ENCODE measurements at places on chromosomes 5 and 9. TPM values are rescaled to one million over a fixed set of nuclear protein-coding genes. Genes with fewer than 3 reads are reported as not detected.

The PCDHGA3 gene
- total RNA-seq = not detected

GRCh38 chr5:10539687-10539998, 24.2 kb upstream of the ANKRD33B start:
- H3K4me1 ChIP-seq = peaks cover 15% of the 10 kb centered on the region
- DNase-seq = no peak

The CDC20B gene
- total RNA-seq = not detected

DNA sequence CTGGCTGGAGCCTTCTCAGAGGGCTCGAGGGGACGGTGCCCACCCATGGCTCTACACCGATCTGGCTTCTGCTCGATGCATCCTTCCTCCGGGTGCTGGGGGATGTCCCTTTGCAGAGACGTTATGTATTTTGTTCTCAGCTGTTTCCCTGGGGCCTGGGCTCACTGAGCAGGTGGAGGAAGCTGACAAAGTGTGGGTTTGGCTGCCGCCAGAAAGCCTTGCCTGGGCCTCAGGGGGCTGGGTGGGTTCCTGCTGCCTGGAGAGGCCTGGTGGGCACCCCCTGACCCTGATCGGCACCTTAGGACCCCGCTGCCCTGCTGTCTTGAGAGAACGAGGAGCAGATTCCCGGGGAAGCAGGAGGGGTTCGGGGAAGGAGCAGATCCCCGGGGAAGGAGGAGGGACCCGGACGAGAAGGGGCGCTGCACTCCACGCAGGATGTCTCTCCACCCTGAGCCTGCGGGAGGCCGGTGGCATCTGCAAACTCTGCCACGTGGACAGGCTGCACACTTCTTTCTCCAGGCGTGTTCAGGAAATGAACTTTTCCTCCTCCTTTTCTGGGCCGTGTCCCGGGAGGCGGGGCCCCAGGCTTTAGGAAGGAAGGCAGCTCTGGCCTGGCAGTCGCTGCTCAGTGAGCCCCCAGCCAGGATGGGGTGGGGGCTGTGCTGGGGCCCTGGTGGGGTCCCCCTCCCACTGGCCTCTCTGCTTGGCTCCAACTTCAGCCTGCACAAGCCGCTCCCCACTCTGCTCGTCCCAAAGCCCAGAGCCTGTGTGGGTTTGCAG, 148.9 kb downstream of the RXRA start:
- H3K4me3 ChIP-seq = no peak overlapping the region
- H3K27me3 ChIP-seq = no peaks in the 10 kb centered on the region
- peaks cover 15% of the 10 kb centered on the region for H3K4me1 ChIP-seq
- H3K36me3 ChIP-seq = no peaks in the 10 kb centered on the region

GRCh38 chr9:134531220-134531970, 110.2 kb upstream of the COL5A1 start:
- no peaks in the 10 kb centered on the region for H3K4me1 ChIP-seq
- no peak overlapping the region for H3K27ac ChIP-seq
- H3K27me3 ChIP-seq = no peaks in the 10 kb centered on the region

DNA sequence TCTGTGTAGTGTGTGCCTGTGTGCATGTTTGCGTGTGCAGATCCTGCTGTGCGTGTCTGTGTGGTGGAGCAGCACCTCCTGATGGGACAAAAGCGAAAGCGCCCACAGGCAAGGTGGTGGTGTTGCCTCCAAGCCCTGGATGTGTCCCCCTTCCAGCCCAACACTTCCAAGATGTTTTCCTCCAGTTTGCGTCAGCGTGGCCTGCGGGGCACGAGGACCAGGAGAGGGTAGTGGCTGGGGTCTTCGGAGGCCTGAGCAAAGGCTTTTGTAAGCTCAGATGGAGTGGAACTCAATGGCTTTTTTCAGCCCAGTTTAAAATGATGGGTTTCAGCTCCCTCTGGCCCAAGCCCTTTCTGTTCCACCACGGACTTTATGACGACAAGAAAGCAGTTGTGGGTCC, 209.5 kb downstream of the IRX2 start:
- no peaks in the 10 kb centered on the region for H3K4me1 ChIP-seq
- no peaks in the 10 kb centered on the region for H3K36me3 ChIP-seq
- no peak overlapping the region for H3K27ac ChIP-seq
- H3K27me3 ChIP-seq = no peaks in the 10 kb centered on the region
- H3K4me3 ChIP-seq = no peak overlapping the region

DNA sequence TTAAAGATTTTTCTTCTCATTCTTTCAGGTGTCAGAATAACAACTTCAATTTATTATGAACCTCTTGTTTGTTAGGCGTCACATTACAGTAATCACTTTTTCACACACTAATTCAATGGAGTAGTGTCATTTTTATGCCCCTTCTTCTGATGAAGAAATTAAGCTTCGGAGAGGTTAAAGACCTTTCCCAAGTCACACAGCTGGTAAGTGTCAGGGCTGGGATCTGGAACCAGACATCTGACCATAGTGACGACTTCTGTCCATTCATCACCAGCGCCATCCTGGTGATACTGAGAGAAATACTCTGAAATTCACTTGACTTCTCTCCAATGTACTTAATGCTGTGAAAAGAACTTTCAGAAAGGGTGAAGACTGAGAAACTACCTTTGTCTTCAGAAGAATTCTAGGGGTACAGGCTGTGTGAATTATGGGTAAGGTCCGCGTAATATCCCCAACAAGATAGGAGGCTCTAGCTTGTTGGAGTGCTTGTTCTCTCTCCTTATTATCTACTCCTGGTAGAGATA, 173.8 kb downstream of the GAS1 start:
- no peak for DNase-seq
- H3K27ac ChIP-seq = no peak overlapping the region
- H3K36me3 ChIP-seq = no peaks in the 10 kb centered on the region
- no peak overlapping the region for H3K4me3 ChIP-seq
- H3K27me3 ChIP-seq = no peaks in the 10 kb centered on the region

- no peaks in the 10 kb centered on the region for H3K36me3 ChIP-seq
- no peaks in the 10 kb centered on the region for H3K4me1 ChIP-seq
- DNase-seq = no peak
- no peaks in the 10 kb centered on the region for H3K27me3 ChIP-seq
Measured at GRCh38 chr5:173858021-173858669, 30.0 kb upstream of the CPEB4 start.

DNA sequence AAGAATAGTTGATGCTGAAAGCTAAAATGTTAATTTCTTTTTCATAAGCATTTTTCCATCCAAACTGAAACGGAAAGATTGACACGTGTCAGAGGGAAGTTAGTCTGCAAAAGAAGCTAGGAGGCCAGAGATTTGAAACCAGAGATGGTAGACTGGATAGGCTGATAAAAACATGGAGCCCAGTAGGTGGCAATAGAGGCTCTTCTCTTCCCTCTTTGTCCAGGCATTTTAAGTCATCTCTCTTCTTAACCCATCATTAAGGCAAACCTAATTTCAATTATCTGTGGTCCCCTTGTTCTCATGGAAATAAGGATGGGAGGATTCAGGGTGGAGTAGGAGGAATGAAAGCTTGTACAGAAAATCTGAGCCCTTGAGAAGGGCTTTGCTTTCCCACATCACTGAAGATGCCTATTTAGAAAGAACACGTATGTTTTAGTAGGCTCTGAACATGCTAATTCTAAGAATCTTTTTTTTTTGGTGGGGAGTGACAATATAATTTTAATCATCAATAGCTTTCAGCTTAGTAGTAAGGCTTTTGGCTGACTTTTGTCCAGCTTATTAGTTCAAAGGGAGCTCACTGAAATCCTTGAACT, 66.6 kb downstream of the ZNF474 start:
- no peaks in the 10 kb centered on the region for H3K36me3 ChIP-seq
- no peak for DNase-seq
- no peak overlapping the region for H3K27ac ChIP-seq
- H3K27me3 ChIP-seq = no peaks in the 10 kb centered on the region

- peaks cover 23% of the 10 kb centered on the region for H3K4me1 ChIP-seq
- H3K27ac ChIP-seq = peak overlapping the region; percentile 54
- no peaks in the 10 kb centered on the region for H3K27me3 ChIP-seq
- H3K36me3 ChIP-seq = no peaks in the 10 kb centered on the region
Measured at GRCh38 chr5:671459-672328, 21.5 kb downstream of the TPPP start.

The ANP32B gene
- 331 TPM for total RNA-seq

DNA sequence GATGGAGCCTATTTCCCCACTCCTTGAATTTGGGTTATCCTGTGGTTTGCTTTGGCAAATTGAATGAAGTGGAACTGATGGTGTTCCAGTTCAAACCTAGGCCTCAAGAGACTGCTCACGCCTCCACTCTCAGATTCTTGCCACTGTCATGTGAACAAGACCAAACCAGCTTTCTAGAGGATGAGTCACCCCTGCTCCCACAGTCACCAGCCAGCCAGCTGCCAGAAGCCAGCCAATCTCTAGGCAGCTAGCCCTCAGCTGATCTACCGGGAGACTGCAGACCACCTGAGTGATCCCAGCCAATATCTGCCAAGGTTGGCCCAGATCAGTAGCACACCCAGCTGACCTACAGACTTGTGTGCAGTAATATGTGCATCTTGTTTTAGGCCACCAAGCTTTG, 300.6 kb downstream of the TMEM38B start:
- H3K27ac ChIP-seq = no peak overlapping the region
- H3K36me3 ChIP-seq = no peaks in the 10 kb centered on the region
- no peaks in the 10 kb centered on the region for H3K27me3 ChIP-seq

- H3K4me3 ChIP-seq = peak overlapping the region; percentile 78
- H3K27ac ChIP-seq = no peak overlapping the region
- no peaks in the 10 kb centered on the region for H3K36me3 ChIP-seq
Measured at GRCh38 chr9:88387036-88387551, 1.1 kb upstream of the SPIN1 start.

DNA sequence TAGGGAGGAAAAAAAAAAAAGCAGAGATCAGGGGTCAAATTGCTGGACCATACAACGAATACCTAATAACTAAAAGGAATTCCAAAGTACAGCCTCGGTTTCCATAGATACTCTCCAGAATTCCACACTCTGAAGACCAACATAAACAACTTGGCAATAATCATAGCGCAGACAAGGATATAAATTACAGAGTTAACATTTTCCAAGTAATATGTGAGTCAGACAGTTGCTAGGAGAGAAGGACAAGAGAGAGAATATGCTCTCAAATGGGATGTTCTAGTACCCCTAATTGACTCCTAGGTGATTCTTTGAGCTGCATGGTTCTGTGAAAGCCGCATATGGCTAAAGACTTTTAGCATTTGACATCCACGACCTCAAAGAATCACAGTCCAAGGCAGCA, 165.2 kb downstream of the FRMD3 start:
- no peaks in the 10 kb centered on the region for H3K36me3 ChIP-seq
- no peak for DNase-seq
- H3K4me3 ChIP-seq = no peak overlapping the region
- no peaks in the 10 kb centered on the region for H3K4me1 ChIP-seq
- no peaks in the 10 kb centered on the region for H3K27me3 ChIP-seq

- DNase-seq = no peak
- H3K4me1 ChIP-seq = no peaks in the 10 kb centered on the region
- no peak overlapping the region for H3K27ac ChIP-seq
- no peak overlapping the region for H3K4me3 ChIP-seq
Measured at GRCh38 chr9:16386007-16386826, 484.3 kb downstream of the BNC2 start.

DNA sequence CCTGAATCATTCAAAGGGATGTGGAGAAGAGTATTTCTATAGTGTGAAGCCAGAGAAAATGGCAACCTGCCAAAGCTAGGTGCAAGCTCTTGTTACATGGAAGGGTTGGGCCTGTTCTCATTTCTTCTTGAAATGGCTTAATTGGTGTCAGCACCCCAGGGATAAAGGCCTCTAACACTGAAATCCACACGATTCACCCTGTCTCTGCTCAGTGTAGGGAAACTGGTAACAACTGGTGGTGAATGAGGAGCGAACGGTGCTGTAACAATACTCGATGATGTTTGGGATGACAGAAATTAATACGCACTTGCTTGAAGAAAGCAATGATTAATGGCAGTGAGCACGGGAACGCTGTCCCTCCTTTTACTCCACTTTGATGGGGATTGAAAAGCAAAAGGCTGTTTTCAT, 16.2 kb downstream of the PBX3 start:
- no peaks in the 10 kb centered on the region for H3K27me3 ChIP-seq
- no peak overlapping the region for H3K27ac ChIP-seq
- no peaks in the 10 kb centered on the region for H3K36me3 ChIP-seq
- no peak for DNase-seq
- no peaks in the 10 kb centered on the region for H3K4me1 ChIP-seq

DNA sequence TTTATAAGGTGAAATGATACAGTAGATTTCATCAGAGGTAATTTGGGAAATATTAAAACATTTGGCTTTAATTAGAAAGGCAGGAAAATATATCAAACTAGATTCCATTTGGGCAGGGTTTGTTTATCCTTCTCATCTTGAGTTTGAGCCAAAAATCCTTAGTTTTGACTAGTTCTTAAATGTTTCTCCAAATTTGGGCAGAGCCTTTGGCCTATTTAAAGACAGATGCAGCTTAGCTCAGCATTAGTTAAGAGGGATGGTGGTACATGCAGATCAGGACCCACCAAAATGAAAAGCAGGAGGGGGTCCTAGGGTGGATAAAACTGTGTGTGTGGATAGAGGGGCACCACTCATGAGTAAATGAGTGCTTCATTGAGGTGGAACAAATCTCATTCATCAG, 20.3 kb upstream of the ARRDC3 start:
- H3K27ac ChIP-seq = no peak overlapping the region
- no peaks in the 10 kb centered on the region for H3K36me3 ChIP-seq
- no peaks in the 10 kb centered on the region for H3K27me3 ChIP-seq
- no peak overlapping the region for H3K4me3 ChIP-seq

The NOXA1 gene
- total RNA-seq = 0.66 TPM

DNA sequence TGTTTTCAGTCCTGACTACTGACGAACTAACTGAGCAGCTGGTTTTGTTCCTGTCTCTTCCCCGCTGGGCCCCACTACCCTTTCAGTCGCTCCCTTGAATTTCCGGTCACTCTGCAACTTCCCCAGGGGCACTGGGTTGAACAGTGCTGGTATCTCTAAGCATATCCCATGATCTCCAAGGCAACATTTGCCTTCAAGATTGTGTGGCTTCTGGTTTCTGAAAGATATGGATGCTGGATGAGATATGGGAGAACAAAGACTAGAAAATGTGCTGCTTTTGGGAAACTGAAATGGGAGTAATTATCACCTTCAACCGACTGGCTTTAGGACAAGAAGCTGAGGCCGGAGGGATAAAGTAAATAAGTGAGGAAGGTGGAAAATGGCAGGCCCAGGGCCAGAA, 258.2 kb upstream of the PIK3R1 start:
- no peak overlapping the region for H3K27ac ChIP-seq
- H3K4me1 ChIP-seq = no peaks in the 10 kb centered on the region
- H3K36me3 ChIP-seq = no peaks in the 10 kb centered on the region
- H3K27me3 ChIP-seq = no peaks in the 10 kb centered on the region
- no peak overlapping the region for H3K4me3 ChIP-seq
- no peak for DNase-seq

The ADAMTS2 gene
- total RNA-seq = not detected

The DMRTA1 gene
- total RNA-seq = not detected

GRCh38 chr5:56873056-56873455, 36.3 kb upstream of the SETD9 start:
- DNase-seq = no peak
- no peaks in the 10 kb centered on the region for H3K27me3 ChIP-seq
- H3K27ac ChIP-seq = no peak overlapping the region
- H3K4me3 ChIP-seq = no peak overlapping the region
- no peaks in the 10 kb centered on the region for H3K4me1 ChIP-seq

- peak overlapping the region; percentile 10 for H3K27ac ChIP-seq
- no peaks in the 10 kb centered on the region for H3K36me3 ChIP-seq
- H3K4me1 ChIP-seq = no peaks in the 10 kb centered on the region
- no peaks in the 10 kb centered on the region for H3K27me3 ChIP-seq
- no peak overlapping the region for H3K4me3 ChIP-seq
- no peak for DNase-seq
Measured at GRCh38 chr5:154840435-154841272, 9.7 kb downstream of the FAXDC2 start.

The SUSD3 gene
- total RNA-seq = 11.3 TPM

GRCh38 chr5:151890299-151890698, 34.4 kb downstream of the GLRA1 start:
- no peaks in the 10 kb centered on the region for H3K36me3 ChIP-seq
- H3K4me1 ChIP-seq = no peaks in the 10 kb centered on the region
- DNase-seq = no peak
- H3K4me3 ChIP-seq = no peak overlapping the region
- H3K27me3 ChIP-seq = no peaks in the 10 kb centered on the region
